Left ventricle myocardium superior (tissue), 1 donor: ENCODE measurements at places on chromosomes 2 and 18. TPM values are rescaled to one million over a fixed set of nuclear protein-coding genes. Genes with fewer than 3 reads are reported as not detected.

GRCh38 chr2:180907731-180908130 lies 72.7 kb upstream of the UBE2E3 start:
- DNase-seq = no peak

GRCh38 chr2:234580686-234581085 lies 83.8 kb upstream of the ARL4C start:
- DNase-seq = no peak

DNA sequence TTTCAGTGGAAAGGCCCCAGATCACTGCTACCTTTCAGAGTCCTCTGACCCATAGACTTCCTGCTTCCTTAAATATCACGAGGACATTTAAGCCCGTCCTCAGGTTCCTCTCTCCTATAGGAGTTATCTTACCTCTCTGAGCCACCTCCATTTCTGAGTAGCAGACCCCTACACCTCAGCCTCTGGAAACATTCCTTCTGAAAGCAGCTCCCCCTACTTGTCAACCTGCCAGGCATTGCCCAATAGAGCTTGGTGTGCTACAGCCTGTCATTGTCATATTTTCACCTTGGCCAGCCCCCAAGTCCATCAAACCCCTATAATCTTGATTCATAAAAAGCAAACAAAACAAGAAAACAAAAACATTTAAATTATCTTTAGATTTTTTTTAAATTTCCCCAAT lies 717.9 kb upstream of the SLC8A1 start:
- DNase-seq = no peak

DNA sequence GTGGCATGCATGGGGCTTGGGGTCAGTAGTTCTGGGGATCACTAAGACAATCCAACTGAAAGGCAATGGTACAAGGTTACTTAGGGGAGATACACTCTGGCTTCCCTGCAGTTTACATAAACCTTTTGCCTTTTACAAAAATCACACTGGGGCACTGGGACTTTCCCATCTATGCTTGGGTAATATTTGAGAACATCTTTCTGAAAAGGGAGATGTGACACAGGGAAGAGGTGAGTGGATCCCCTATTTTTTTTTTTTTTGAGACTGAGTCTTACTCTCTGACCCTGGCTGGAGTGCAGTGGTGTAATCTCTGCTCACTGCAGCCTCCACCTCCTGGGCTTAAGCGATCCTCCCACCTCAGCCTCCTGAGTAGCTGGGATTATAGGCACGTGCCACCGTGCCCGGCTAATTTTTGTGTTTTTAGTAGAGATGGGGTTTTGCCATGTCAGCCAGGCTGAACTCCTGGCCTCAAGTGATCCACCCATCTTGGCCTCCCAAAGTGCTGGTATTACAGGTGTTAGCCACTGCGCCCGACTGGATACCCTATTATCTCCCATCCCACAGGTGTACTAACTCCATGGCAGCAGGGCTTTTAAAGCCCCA lies 82.8 kb upstream of the DNMT3A start:
- no peak for DNase-seq

DNA sequence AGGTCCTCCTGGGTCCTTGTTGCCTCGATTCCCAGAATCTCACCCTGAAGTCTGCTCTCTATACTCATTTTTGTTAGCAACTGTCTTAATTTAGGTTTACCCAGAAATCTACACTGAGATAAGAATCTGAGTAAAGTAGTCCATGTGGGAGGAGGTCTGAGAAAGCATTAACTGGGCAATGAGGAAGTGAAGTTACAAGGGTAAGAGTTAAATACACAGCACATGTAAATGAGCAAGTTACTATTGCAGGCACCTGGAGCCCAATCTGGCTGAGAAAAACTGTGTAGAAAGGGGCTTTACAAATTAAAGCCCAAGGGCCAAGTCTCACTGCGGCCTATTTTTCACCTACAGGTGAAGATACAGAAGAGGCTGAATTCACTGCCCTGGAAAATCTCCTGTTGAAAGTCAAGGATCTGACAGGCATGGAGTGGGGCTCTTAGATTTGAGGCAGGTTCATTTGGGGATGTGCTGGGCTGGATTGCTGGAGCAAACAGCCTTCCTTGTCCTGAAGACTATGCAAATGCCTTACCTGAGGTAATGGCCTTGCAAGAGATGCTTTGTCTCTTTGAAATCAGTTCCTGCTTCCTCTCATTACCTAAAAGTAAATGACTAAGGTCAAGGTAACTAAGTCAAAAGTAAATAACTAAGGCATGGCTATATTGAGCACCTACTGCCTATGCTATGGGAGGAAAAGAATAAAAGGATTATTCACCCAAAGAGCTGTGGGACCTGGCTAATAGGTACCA lies 84.4 kb upstream of the DYNAP start:
- no peak for DNase-seq

DNA sequence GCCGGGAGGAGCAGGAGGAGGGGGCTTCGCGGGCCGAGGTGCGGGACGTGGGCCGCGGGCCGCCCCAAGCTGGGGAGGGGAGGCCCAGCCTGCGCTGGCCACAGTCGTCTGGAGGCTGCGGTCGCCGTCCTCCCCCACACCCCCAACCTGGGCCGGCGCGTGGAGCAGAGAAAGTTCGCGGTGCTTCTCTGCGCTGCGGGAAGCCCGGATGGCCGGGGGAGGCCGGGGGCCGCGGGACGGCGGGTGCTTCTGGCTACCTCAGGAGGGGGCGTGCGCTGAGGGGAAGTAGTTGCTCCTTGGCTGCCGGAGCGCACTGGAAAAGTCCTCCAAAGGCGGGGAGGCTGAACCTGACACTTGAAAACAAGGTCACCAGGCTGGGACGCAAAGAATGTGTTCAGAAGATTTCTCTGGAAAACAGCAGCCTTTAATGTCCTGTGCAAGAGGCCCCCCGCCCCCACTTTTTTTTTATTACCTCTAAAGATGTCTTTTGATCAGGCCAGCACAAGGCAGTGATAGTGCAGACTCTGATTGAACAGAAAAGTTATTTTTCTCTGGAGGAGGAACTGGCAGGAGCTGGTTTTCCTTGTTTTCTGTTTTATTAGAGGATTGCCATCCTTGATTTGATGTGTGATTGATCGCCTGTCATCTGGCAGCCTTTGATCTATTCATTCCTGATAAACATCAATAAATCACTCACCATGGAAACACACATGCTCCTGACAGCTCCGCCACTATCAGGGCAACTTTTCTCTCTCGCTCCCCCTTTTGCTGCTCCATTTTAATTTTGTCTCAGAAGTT lies 1.6 kb downstream of the TSHZ1 start:
- peak; percentile 62 for DNase-seq

DNA sequence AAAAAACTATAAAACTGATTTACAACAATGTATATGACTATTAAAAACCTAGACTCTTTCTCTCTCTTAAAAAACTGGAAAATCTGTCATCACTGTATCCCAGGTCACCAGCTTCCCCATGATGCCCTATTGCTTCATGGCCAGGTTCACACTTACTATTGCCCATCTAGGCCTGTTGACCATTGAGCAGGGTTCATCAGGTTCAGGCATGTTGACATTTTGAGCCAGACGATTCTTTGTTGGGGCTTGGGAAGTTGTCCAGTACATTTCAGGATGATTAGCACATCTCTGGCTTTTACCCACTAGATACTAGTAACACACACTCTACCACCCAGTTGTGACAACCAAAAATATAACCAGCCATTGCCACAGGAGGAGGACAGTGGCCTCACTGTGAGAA lies 26.9 kb upstream of the RAB27B start:
- no peak for DNase-seq

GRCh38 chr2:8604262-8604661 lies 77.6 kb upstream of the ID2 start:
- DNase-seq = no peak

DNA sequence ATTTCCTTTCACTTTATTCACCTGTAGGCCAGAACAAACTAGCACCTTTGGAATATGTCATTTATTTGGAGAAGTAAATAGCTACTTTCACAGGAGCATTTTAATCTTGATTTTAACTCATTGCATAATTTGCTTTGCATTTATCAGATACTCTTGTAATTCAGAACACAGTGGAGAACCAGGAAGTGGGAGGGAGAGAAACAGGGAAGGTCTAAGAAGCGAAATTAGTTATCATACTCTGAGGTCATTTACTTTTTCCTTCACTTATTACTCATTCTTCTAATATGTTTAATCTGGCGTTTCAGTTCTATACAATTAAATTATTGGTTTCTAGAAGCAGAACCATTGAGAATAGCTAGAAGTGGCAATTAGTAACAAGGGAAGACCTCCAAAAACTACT lies 20.7 kb downstream of the RBM44 start:
- DNase-seq = no peak

- DNase-seq = no peak
Observed at GRCh38 chr2:172198908-172199307, 96.2 kb upstream of the DLX2 start.

DNA sequence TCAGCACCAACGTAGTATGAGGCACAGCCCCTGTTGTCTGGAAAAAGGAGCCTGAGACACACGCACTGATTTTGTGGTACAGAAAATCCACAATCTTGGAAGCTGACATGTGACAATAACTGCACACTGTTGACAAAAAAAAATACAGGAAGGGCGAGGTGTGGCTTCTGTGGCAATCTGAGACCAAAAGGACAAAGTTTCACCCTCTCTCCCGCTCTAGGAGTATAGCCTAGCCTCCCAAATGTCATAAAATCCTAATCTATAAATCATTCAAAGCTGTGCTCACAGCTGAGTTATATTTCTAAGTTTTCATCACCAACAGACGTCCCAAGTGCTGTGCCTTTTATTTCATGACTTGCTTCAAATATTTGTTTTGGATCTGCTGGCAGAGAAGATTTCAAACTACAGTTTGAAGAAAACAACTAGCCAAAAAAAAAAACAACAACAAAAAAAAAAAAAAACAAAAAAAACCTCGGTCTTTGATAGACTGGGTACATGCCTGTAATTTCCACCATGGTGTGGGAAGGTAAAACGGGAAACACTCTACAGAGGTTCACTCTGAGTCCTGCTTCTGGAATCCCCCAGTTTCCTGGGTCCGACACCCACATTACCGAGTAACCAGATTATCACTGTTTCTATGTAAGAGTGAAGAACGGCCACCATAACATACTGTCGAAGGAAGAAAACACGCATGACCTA lies 61.0 kb downstream of the C2orf76 start:
- DNase-seq = no peak

DNA sequence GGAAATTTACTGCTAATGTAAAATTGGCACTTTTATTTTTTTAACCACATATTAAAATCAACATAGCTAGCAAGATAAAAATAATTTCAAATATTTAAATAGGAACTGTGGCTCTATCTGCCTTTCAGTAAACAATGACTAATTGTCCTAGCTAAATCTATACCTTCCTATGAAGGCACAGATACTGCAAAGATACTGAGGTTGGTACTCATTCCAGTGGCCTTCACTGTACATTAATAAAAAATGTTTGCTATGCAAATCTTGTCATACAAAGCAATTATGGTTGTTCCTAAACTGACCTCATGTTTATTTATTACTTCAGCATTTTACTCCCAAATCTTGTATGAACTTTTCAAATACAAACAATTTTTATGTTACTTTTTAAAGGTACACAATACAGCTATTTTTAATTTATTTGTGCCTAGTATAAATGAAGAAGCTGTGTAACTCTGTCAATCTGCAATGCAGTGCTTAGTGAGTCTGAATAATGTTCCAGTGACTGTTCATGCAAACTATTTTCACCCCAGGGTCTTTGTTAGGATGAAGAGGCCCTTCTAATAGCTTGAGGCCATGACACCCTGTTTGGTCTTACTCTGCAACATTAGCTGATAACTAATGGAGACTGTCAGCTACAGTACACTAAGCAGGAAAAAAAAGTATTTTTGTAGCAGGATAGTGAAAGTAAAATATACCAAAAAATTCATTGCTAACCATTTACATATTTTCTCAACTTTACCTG lies 9.3 kb upstream of the ERBB4 start:
- no peak for DNase-seq

DNA sequence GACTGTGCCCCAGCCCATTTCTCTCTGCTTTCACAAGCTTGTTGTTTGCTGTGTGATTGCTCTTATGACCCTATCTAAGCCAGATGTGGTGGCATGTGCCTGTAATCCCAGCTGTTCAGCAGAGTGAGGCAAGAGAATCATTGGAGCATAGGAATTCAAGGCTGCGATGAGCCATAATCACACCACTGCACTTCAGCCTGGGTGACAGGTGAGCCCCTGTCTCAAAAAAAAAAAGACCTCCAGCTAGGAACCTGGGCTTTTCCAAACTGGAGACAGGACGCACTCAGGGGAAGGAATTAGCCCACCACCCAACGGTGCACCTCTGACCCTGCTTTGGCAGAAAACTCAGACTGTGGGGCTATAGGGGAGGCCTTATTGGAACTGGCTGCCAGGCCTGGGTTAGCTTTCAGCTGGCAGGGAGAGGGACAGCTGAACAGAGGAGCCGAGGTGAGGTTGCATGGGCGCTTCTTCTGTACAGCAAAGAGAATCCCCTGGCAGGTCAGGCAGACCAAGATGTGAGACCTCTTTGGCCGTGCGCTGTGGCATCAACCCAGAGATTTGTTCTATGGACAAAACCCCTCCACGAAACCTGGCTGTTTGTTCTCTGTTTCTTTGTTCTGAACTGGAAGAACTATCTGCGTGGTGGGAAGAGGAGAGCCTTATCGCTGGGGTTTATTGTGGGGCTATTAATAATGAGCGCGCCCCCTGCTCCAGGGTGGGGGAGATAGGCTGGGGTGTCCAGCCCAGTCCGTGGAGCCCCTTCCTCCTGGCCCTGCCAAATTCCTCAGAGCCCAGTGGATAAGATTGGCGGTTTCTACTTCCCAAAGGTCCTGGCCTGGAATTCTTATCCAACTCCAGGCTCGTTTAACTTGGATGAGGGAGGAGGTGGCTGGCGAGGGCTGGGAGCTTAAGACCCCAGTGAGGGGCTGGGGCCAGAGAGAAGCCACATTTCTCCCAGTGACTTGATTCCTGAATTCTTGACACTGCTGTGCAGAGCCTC lies 38.8 kb upstream of the SMAD7 start:
- no peak for DNase-seq

GRCh38 chr2:188903740-188904139 lies 70.4 kb upstream of the COL3A1 start:
- no peak for DNase-seq

GRCh38 chr18:24514439-24514838 lies 54.0 kb downstream of the HRH4 start:
- no peak for DNase-seq

POTEC gene
- not detected for total RNA-seq

MALL gene
- 12.0 TPM for total RNA-seq

PRKRA gene
- 48.8 TPM for total RNA-seq

MXD1 gene
- total RNA-seq = 5.0 TPM

GREB1 gene
- 8.2 TPM for total RNA-seq

COL3A1 gene
- 51.8 TPM for total RNA-seq

ITGB6 gene
- total RNA-seq = 4.4 TPM

ZSWIM2 gene
- total RNA-seq = not detected

SNORC gene
- 1.3 TPM for total RNA-seq

ARHGEF4 gene
- total RNA-seq = 3.8 TPM

MEP1B gene
- not detected for total RNA-seq

TSN gene
- total RNA-seq = 38.1 TPM

UGT1A7 gene
- not detected for total RNA-seq

GALNT5 gene
- 0.07 TPM for total RNA-seq

NAT8 gene
- not detected for total RNA-seq

PPM1G gene
- 38.8 TPM for total RNA-seq
